ENCODE measurements at places on chromosomes 4 and X. TPM values are rescaled to one million over a fixed set of nuclear protein-coding genes. Genes with fewer than 3 reads are reported as not detected.

Gene ADRA2C
- not detected for total RNA-seq

DNA sequence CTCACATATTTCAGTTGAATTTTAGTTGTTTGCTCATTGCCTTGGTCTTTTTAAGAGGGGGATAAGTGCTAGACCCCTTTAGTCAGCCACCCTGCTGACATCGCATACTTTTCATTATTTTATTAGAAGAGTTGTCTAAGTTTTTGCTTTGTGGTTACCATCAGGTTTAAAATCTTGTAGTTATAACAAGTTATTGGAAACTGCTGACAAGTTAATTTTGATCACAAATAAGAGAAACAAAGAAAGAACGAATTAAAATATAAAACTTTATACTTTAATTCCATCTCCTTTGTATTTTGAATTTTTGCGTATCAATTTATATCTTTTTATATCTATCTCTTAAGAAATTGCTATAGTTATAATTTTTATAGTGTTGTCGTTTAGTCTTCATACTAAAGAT is 679.7 kb downstream of the TECRL start:
- no peak for DNase-seq

DNA sequence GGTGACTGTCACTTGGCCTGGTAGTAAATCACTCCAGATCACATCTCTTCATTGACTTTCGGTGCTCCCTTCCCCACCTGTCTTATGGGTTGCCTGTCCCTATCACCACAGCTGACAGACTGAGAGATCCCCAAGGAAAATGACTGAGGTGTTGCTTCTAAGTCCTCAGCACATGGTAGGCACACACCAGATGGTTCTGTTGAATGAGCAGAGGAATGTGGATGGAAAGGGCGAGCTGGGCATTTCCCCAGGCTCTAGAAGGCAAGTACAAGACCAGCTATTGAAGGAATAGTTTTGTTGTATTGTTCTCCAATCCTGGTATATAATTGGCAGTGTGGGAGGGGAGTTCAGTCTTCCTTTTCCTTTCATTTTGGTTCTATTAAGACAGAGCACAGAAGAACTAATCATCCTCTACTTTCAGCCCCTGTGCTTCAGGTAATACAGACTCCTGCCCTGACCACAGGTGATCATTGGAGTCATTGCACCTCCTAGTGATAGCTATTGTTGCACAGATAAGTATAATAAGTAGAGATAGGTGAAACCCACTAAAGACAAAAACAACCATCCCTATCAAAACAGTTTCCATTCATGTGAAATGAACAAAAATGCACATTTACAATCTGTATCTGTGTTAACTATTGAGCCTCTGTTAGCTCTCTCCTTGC is 158.6 kb downstream of the TRAM1L1 start:
- DNase-seq: no peak

- DNase-seq: no peak
These were observed 1882.9 kb upstream of the AGA start for GRCh38 chr4:179325181-179325580.

GRCh38 chrX:136047016-136047642 is 61.9 kb downstream of the SLC9A6 start:
- no peak for DNase-seq

Gene PFKFB1
- total RNA-seq: 0.86 TPM

DNA sequence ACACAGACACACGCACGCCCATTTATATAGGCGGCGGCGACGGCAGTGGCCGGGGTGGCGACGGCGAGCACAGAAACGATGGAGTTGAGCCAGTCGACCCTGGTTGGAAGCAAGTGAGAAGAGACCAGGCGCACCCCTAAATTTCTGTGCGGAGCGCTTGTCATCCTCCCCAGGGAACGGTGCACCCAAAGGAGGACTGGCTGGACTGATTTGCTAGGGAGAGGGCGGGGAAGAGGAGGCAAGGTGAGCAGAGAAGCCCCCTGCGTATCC is 302 bp downstream of the NHS start:
- no peak for DNase-seq

DNA sequence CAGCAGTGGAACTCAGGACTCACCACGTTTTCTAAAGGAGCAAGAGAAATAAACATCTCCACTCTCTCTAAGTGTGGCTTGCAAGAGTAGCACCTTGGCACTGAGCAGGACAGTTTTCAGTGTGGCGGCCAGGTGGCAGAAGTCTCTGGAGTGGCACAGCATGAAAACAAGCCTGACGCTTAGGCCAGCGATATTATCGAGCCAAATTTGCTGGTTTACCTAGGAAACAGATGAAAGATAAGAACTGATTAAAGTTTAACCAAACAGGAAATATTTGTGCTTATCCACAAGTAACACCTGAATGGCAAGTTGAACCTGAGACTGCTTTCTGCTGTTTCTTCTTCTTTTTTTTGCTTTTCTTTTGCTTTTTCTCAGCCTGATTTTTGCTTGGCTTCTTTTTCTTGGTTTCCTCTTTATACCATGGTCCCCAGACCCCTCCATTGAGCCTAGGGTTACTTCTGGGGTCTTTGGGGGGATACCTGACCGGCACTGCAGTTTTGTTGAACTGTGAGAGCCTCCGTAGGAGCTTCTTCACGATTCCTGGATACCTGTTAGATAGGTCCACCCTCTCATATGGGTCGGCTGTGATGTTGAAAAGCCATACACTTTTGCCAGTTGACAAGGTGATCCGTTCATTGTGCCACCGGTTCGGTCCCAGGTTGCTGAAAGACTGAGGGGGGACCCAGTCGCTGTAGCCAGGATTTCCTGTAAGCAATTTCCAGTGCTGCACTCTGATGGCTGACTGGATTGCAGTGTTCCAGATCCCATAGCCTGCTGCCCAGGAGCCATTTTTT is 77.3 kb downstream of the ARSJ start:
- peak; percentile 48 for DNase-seq

DNA sequence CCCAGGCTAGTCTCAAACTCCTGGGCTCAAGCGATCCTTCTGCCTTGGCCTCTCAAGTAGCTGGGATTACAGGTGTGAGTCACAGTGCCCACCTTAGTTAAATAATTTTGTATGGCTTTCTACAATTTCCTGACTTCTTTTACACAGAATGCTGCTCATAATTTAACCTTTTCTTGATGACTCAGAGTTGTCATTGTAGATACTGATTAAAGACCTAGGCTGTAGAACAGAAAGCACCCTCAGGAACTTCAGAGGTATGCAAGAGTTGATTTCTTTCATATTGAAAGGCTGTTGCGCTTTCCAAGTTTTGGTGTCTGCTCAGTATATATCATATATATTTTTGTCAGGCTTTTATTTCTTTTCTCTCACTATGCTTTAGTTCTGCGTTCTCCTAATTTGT is 21.1 kb upstream of the GPR34 start:
- DNase-seq: no peak
